Activated CD8-positive, alpha-beta memory T cell treated with anti-CD3 and anti-CD28 coated beads, Interleukin-2, amount 50 U/mL, for 4 hours (primary cell): ENCODE measurements at places on chromosomes 2 and 18.

DNA sequence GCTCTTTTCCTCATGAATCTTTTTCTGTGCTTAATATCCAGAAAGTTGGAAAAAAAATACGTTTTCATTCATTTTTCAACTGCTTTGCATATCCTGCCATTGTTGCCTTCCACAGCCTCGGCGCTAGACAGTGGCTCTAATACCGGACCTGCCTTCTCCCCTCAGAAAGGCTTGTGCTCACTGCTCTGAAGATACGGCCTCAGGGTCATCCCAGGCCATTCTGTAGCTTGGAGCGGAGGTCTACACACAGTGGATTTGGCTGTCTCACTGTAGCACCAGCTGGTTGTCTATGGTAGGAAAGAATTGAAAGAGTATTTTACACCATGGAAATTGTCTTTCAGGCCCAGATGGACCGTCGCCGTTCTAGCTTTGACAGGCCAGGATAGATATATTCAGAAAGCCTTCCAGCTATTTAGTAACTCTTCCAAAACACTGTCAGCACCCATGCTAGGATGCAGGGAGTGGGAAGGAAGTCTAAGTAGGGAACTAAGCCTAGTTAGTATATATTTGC lies 242.0 kb downstream of the TMEM182 start:
- no peak for DNase-seq

GRCh38 chr2:120589771-120590608 lies 145.7 kb upstream of the GLI2 start:
- no peak for DNase-seq

- no peak for DNase-seq
These were observed 52.6 kb upstream of the PEX13 start for GRCh38 chr2:60964651-60965498.

- DNase-seq = no peak
These were observed 763.3 kb downstream of the TRIB2 start for GRCh38 chr2:13480057-13480456.

DNA sequence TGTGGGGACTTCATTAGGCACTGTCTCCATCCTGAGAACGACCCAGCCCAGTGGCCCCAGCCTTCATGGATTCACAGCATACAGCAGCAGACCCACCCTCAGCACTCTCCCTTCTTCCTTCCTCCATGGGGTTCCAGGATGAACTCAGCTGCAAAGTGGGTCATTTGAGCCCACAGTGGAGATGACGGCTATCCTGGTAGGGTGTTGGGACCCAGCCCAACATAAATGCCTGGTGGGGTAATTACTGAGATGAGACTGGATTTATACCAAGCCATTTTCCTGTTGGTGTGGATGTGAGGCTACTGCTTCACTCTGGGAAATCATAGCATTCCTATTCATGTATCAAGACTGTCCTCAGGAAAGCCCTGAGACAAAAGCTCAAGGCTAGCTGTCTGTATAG lies 536.7 kb upstream of the TNP1 start:
- DNase-seq = no peak

DNA sequence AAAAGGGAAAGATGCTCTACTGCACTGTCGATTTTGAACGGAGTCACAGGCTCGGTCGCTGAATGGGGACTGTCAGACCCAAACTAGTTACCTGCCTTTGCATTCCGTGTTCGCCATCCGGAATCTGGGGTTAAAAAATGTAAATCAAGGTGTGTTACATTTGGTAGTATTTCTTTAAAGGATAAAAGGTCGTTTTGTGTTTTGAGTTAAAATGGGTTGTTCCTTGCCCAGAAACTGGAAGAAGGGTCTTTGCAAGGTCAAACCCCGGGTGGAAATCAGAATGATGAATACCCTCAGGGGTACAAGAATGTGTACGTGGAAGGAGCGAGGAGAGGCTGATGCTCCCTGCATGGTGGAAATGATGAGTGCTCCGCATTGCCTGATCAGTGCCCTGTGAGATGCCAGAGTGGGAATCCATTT lies 1.0 kb downstream of the VSNL1 start:
- DNase-seq = no peak

GRCh38 chr18:11020877-11021414 lies 128.4 kb downstream of the PIEZO2 start:
- DNase-seq = no peak

DNA sequence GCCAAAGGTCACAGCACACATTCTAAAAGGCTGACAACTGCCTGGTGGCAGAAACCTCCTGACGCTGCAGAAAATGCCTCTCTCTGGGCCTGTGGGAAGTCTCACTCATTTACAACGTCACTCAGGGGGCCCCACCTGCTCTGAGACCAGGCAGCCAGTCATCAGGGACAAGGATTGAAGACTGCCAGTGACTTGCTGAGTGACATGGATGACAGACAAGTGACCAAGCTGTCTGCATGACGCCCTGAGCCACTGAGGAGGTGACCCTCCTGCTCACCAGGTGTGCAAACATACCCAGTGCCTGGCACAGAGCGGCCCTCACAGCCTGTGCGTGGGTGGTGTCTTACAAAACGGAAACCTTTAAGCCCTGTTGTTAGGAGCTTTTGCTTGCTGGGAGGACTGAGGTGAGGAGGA lies 392.4 kb downstream of the TNS1 start:
- DNase-seq = peak; percentile 54

DNA sequence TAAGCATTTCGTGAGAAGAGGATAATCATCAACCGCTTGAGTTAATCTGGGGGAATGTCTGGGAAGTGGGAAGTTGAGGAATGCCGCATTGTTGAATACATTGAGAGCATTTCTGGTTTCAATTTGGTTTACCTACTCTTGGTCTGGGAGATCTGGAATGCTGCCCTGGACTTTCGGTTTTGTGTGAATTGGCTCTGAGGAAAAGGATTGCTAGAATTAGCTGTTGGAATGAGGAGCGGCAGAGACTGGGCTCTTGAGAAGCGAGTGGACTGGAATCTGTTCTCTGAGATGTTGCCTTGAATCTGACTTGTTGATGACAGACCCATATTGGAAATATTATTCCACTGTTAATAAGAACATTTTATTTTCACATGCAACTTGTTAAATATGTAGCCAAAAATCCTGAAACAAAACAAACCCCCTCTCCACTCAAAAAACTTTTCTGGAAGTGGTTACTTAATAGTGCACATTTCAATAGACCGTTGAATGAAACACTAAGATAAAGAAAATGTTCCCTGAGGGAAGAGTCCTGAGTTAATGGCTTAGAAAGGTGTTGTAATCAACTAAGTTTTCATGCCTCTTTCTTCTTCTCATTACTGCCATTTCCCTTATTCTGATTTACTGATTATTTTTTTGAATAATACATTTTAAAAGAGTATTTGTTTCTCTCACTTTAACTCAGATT lies 50.8 kb downstream of the PTPRM start:
- no peak for DNase-seq

GRCh38 chr2:53353135-53354114 lies 414.2 kb upstream of the CHAC2 start:
- DNase-seq = no peak

DNA sequence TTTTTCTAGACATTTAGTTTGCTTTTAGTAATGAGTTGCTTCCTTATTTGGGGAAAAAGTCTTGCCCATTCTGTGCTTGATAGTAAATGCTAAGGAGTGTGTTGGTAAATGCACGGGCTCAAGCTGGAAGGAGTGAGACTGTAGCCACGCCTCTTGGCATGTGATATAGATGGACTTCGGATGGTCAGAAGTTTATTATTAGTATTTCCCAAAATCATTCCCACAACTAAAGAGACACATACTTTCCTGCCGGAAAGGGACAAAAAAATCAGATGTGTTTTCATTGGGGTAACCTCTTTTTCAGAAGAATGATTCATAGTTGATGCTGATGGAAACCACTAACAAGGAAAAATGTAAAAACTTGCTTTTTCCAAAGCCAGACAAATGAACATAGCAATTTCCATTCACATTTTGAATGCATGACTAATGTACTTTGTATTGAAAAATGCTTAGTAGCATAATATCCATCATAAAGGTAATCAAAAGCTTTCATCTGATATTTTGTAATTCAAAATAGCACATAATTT lies 133.2 kb downstream of the ZNF532 start:
- DNase-seq = no peak

GRCh38 chr2:140108706-140109475 lies 1328.7 kb upstream of the NXPH2 start:
- no peak for DNase-seq

- no peak for DNase-seq
These were observed 227.8 kb downstream of the BCL2 start for GRCh38 chr18:63091671-63092364.

- DNase-seq = no peak
These were observed 87.8 kb downstream of the HDAC4 start for GRCh38 chr2:239312741-239313667.

DNA sequence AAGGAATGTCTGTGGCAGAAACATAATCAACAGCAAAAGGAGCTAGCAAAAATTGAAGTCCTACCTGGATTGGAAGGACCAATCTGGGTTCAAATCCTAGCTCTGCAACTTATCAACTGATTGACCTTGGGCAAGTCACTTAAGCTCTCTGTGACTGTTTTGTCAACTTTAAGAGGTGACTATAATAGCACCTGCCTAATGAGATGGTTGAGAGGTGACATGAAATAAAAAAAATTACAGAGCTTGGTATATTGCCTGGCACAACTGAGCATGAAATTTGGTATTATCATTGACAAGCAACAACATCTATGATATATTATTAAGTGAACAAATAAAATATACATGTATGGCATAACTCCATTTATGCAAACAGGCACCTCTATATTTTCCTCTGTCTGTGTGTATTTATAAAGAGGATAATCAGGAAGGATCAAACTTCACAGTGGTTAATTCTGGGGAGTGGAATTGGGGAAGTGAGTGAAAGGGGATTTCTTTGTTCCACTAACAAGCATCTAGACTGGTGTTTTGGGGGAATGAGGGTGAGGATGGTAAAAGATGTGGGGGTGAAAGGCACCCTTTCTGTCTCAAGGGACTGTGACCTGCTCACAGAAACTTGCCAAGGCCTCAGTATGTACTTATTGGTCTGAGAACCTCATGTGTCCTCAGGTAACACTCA lies 132.8 kb upstream of the SERTAD2 start:
- DNase-seq = no peak

GRCh38 chr2:222823183-222823930 lies 37.5 kb upstream of the ACSL3 start:
- DNase-seq = no peak

DNA sequence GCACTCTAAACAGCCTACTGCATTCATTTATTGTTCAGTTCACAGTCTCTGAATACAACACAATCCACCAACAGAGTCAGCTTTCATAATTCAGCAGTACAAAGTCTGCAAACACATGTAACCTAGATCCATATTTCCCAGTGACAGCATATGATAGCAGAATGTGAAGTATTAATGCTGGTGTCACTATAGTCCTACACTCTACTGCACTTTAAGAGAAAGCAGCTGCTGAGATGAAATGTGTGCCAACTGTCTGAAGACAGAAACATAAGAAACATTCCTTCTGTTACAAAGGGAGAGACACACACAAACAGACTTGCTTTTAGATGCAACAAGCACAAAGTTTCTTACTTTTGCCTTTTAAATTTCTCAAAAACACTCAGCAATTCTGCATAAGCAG lies 441.8 kb downstream of the ZEB2 start:
- no peak for DNase-seq

DNA sequence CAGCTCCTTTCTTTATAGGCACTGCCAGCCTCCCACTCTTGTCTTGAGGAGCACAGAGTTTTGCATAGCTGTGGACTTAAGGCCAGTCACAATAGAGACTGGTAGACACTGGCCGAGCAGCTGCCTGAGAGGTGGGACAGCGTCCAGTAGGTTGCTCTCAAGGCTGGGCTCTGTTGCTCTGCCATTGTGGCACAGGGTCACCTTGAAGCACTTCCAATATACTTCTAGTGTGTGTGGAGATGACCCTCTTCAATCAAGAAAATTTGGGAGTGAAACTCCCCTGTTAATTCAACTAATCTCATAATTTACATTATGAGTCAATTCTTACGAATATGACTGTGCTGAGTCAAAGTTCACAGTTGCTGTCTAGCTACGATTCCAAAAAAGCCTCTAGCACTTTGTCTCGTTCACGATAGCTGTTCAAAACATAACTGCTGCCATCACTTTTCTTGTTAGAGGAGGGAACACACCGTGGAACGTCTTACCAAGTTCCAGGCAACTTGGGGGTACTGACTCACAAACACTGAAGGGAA lies 636.2 kb downstream of the EPHA4 start:
- no peak for DNase-seq

GRCh38 chr2:30385327-30385726 lies 61.7 kb upstream of the LCLAT1 start:
- DNase-seq = no peak

DNA sequence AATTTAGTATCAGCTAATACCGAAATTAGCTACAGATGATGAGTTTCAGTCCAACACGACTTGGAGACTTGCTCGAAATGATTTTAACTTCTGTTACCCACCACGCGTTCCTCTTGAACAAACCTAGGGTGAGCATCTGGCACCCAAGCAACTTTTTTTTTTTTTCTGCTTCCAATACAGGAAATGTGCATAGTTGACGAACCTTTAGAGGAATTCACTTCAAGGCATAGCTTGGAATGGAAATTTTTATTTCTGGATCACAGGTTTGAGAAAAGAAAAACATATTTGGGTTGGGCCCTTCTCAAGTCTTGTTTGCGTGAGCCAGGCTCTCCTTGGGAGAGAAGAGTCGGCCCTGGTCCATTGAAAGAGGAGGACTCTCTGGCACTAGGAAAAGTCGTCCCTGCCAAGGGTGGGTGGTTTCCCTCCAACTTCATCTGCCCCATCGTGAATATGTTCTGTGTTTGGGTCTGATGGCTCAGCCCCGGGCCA lies 37.4 kb upstream of the RPL31 start:
- no peak for DNase-seq

DNA sequence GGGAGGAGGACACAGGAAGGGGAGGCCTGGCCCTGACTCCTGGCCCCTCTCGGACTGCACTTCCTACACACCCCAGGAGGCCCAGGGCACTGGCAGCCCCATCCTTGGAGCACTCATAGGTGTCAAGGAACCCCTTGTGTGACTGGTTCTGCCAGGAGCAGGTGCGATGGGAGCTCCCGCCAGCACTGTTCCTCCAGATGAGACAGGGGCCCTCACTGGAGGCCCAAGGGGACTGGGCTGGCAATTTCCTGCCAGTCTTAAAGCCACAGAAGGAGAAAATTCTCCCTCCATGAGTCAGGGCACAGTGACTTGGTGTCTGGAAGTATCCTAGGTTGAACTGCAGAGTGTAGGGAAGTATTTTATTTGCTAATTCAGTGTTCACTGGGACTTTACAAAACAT lies 42.8 kb upstream of the MAL start:
- no peak for DNase-seq

DNA sequence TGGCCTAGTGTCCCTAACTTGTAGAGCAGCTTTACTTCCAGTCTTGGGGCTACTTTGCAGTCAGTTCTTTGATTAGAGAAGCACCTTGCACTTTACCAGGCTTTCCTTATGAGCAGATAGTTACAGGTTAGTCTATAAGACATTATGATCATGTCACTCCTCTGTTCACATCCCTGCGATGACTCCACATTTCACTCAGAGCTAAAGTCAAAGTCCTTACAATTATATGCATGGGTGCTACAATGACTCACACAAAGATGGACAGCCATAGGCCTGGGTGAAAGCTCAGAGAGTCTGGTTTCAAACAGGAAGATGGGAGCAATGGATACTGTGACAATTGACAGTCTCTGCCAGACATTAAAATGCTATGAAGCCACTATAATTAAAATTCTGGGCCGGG lies 27.1 kb upstream of the SSB start:
- no peak for DNase-seq

GRCh38 chr2:176491172-176491904 lies 222.1 kb downstream of the MTX2 start:
- DNase-seq = peak; percentile 18

GRCh38 chr2:70010576-70011111 lies 49.2 kb upstream of the ASPRV1 start:
- DNase-seq = no peak

- DNase-seq = no peak
These were observed 156.9 kb upstream of the GLI2 start for GRCh38 chr2:120578576-120579352.
